ACHN (cell line): ENCODE measurements at places on chromosomes 11 and 22.

DNA sequence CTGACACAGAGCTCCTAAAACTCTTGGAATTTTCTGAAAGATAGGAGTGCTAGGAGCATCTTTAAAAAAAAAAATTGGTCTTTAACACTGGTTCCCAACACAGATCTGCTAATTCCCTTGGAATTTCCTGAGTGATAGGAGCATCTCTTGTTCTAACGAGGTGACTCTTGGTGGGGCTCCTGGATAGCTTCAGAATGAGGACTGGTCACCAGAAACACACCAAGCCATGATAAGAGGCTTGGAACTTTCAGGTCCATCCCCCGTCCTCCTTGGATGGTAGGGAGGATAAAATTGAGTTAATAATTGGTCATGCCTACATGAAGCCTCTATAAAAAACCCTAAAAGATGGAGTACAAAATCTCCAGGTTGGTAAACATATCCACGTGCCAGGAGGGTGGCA, 64.5 kb upstream of the LDLRAD3 start:
- DNase-seq: no peak

- DNase-seq: no peak
Observed at GRCh38 chr22:19553201-19553600, 29.0 kb upstream of the CLDN5 start.

- no peak for DNase-seq
Observed at GRCh38 chr11:42465623-42466022, 846.2 kb upstream of the API5 start.

GRCh38 chr22:36026741-36027140, 1.9 kb downstream of the RBFOX2 start:
- DNase-seq: peak; percentile 39

GRCh38 chr11:3939211-3939610, 83.7 kb downstream of the STIM1 start:
- peak; percentile 71 for DNase-seq

- DNase-seq: no peak
Observed at GRCh38 chr11:28566339-28567089, 458.3 kb downstream of the METTL15 start.

- no peak for DNase-seq
Observed at GRCh38 chr11:6402061-6402470, 11.8 kb downstream of the SMPD1 start.

DNA sequence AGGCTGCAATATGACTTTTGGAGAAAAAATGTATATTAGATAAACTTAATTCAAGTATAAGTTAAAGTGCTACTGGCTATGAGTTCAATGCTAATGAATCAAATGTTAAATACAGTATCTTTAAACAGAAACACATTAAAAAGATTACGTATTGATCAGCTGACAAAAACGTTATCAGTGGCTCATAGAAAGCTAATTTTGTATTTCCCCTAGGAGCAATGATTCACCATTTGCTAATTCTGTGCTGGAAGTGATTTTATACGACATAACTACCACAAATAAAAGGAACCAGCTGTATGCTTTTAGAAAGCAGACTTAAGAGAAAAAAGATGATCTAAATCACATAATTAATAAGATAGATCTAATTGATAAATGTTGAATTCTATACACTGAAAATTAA, 43.6 kb downstream of the MRE11 start:
- DNase-seq: no peak

GRCh38 chr22:20062766-20063083, 17.3 kb upstream of the DGCR8 start:
- peak; percentile 65 for DNase-seq

DNA sequence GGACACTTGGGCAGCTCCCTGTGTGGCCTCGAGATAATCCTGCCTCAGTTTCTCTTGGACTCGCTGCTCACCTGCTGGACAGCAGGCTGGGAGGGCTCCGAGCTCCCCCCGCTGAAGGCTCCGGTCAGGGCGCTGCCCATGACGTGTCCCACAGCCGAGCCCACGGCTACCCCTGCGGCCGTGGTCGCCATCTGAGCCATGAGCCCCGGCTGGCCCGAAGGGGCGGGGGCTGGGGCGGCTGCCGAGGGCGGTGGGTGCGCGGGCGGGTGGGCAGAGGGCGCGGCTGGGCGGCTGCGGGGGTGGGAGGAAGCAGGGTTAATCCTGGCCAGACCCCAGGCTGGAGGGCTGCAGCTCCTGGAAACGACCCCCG, 484 bp downstream of the CHCHD10 start:
- no peak for DNase-seq

DNA sequence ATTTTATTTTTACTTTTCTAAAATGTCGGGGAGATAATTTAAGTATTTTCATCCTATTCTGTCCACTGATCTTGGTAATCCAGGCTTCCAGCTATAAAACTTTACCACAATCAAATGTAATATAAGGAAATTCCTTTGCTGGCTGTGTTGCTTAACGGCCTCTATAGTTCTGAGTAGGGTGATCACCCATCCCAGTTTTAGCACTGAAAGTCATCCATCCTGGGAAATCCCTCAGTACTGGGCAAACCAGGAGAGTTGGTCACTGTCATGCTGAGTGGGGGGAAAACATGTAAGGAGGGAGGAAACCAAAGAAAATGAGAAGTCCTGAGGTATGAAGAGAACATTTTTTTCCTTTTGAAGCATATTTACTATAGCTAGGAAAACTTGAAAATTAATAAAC, 12.8 kb upstream of the BACE1-AS start:
- DNase-seq: no peak

GRCh38 chr11:122062763-122063162, 53.3 kb downstream of the BLID start:
- no peak for DNase-seq

DNA sequence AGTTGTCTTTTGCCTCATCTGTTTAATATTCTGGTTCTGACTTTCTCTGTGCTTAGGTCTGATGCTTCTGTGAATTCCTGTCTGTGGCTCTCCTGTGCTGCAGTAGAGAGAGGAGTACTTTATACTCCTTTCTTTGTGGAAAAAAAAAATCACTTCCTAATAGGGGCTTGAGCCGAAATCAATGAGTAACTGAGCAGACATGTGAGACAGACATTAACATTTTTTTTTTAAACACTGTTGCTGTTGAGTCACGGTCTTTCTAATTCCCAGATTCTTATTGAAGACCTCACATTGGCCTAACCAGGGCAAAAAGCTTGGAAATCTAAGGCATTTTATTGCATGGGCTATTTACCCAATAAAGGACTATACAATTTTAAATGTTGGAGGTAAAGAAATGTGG, 86.1 kb downstream of the GRM5 start:
- peak; percentile 64 for DNase-seq

DNA sequence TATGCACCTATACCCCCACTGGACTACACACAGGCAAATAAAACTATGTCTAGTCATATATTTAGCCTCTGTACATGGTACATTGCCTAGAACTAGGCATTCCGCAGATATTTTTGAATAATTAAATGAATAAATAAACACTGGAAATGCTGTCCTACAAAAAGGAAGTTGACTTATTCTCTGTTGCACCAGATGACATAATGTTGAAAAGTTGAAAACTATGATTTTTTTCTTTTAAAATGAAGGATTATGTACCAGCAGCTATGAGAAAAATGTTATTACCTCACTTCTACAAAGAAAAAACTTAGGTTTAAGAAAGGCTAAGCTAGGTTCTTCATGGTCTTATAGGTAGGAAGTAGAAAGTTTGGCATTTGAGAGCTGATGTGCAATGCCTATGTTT, 856.6 kb downstream of the METTL15 start:
- no peak for DNase-seq

- peak; percentile 52 for DNase-seq
Observed at GRCh38 chr11:123103326-123103980, 41.5 kb upstream of the HSPA8 start.

DNA sequence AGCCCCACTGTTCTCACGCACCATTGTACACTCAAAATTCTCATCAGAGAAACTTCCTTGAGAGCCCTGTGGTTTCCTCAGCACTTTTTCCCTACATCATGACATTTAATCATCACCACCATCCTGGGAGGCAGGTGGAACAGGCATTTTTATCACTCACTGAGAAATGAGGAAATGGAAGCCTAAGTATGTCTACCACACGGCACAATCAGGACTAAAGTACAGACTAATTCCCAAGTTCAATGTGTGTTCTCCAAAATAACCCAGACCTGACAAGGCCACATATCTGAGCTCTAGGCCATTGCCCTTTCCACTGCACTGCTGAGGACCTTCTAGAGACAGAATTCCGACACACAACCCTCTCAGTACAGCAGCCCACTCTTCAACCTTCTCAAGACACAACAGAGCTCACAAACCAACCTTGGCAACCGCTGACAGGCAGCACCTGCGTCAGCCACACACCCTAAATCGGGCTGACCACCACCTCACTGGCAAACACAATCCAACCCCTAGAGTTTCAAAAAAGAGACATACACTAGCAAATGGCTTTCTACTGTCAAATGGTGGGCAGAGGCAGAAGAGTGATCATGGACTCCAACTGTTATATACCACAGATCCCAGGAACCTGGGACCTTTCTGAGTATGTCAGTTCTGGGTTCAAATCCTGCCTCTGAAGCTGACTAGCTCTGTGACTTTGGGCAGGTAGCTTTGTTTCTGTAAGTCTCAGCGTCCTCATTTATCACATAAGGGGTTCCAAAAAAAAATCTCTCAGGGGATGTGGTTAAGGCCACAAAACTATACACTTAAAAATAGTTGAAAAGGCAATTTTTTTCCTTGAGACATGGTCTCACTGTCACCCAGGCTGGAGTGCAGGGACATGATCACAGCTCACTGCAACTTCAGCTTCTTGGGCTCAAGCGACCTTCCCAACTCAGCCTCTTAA, 16.3 kb downstream of the SMCO4 start:
- DNase-seq: no peak

DNA sequence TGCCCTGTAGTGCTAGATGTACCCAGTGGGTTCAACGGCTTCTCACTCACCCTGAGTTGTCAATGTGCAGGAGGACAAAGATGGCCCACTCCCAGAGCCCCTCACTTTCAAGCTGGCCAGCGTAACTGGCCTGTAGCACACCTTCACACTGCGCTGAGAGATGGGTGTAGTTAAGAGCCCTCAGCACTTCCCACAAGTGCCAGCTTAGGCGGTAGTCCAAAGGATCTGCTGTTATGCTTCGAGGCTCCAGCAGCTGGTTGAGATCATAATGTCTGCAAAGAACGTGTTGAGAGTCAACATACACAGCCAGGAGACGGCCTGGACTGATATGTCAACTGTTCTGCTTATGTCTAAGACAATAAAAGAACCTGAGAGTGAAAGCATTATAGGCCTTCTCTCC, 14.7 kb upstream of the CHRNA10 start:
- DNase-seq: no peak

- DNase-seq: no peak
Observed at GRCh38 chr11:9493492-9493891, 32.7 kb downstream of the ZNF143 start.
